Fibroblast of skin of right biceps (primary cell): ENCODE measurements at places on chromosomes 7 and 10.

GRCh38 chr10:128871671-128872231 is 595.3 kb upstream of the MGMT start:
- DNase-seq, result no peak

DNA sequence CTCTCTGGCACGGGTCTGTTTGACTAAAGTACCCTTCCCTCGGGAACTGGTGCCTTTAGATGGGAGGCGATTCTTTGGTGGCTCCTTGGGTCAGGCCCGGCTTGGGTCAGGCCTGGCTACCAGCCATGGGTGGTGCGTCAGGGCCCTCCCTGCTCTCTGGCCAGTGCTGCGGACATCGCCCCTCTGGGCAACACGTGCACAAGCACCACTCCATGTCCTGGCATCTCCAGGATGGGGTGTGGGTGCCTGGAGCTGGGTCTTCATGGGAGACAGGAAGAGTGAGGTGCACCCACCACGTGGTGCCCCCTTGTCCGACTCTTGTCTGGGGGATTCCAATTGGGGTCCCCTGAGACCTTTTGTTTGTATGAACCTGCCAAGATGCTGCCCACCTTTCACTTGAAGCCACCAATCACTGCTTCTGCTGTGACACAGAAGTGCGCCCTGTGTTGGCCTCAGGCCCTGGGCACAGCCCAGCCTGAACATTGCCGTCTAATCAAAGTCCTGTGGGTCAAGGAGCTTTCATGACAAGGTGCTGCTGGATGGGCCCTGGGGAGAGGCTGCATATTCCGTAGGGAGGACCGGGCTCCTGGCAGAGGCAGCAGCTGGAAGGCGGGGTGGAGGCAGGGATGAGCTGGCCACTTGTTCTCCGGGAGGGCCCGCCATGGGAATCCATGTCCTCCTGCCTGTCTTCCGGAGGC is 11.1 kb upstream of the PWWP2B start:
- DNase-seq, result no peak

DNA sequence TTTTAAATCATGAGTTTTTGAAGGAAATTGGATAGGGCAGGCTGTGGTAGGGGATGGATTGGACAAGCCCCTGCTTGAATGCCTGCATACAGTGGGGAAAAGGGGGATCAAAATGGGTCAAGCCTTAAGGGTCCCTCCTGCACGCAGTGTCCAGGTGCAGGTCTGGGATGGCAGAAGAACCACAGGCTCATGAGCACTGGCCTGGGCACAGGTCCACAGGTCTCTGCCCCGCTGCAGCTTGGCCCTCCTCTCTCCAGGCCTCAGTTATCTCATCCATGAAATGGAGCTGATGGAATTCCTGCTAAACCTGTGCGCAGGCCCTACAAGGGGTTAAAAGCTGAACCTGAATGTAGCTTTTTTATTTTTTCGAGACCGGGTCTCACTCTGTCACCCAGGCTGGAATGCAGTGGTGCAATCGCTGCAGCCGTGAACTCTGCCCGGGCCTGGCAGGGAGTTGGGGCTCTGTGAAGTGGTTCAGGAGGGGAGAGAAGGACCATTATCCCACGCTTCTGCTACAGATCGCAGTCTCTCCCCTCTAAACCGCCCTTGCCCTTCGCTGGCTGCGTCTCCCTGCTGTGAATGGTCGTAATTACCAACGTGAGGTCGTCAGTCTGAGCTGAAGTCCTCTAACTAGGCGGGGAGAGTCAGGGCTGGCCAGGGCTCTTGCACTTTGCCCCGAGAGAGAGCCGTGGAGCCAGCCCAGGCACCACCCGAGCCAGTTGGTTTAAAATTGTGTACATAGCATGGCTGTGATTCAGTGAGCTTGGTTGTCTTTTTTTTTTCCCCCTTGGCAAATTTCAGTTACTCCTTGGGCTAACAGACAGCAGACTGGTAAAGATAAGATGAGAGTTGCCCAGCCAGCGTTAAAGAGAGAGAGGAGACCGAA is 77.5 kb upstream of the GTF2I start:
- DNase-seq, result peak; percentile 26

GRCh38 chr7:45501791-45502190 is 72.4 kb upstream of the ADCY1 start:
- DNase-seq, result no peak

DNA sequence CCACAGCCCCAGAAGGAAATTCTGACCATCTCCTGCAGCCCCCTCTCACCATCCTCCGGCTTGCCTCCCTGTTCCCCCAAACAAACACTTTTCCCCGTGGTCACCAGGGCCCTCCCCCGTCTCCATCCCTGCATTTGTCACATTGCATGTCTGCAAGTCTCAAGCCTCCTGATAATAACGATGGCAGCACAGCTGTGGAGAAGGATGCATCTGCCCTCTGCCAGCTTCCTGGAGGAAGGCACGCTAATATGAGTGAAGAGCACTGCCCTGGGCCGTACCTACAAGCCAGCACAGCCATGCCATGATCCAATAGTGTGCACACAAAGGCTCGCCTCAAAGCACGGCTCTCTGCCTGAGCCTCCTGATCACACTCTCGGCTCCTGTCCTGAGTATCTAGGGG is 98.5 kb downstream of the SLIT1 start:
- DNase-seq, result no peak

DNA sequence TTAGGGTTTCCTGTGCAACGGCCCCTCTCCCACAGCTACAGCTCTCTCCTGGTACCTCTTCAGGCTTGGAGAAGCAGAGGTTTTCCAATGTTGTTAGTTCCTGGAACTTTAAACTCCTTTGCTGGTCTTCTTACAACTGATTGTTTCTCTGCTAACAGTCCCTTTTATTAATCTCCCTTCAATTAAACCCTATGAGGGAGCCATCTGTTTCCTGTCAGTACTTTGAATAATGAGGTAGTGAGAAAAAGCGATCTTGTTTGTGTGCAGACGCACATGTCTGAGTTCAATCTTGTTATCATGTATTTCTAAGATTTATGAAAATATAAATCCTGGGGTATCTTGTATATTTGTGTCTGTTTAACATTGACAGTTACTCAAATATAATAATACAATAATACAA is 102.4 kb downstream of the MDFIC start:
- no peak for DNase-seq

DNA sequence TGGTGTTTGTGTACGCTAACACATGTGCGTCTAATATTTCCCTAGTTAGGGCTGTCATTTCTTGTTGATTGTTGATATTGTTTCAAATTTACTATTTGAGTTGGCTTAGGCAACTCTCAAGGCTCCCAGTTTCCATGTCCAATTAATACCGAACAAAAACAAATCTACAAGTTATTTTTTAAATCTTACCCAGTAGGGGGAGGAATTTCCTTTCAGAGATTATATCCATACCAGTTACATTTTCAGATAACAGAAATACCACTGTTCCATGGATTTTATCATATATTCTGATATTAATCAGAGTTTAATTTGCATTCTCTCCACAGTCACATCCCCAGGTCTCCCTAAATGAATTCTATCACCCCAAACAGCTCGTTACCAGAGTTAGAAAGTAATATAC is 7.2 kb upstream of the AKR1B10 start:
- no peak for DNase-seq

DNA sequence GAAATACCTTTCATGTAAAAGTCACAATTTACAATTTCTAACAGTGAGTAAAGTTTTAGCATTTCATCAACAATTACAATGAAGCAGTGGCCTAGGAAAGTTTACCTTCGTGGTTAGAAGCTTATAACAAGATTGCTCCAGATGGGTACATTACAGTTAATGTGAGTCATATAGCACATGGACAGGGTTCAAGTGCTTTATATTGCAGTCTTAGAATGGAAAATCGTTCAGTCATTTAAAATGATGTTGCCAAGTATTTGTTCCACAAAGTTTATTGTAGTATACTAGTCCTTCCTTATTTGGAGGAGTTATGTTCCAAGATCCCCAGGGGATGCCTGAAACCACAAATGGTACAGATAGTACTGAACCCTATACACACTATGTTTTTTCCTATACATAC is 174.6 kb upstream of the TARP start:
- peak; percentile 77 for DNase-seq

DNA sequence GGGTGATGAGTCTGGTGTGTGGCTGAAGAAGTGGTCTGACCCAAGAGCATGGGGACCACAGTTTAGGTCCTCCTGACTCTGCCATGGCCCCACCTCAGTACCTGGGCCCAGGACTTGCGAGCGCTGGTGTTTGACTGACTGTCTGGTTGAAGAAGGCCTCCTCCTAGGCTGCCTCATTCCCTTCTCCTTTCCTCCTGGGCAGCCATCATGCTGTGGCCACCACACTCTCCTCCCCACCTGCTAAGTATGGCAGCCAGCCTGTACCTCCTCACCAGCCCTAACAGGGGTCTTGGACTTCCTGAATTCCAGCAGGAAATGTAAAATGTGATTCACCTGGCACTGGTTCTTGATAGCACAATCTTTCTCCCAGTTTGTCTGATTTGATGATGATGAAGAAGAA is 156.8 kb upstream of the GPR26 start:
- DNase-seq, result no peak

- no peak for DNase-seq
Measured at GRCh38 chr7:158424531-158424930, 163.1 kb downstream of the PTPRN2 start.

- DNase-seq, result no peak
Measured at GRCh38 chr7:5574770-5575269, 151.2 kb upstream of the TNRC18 start.

DNA sequence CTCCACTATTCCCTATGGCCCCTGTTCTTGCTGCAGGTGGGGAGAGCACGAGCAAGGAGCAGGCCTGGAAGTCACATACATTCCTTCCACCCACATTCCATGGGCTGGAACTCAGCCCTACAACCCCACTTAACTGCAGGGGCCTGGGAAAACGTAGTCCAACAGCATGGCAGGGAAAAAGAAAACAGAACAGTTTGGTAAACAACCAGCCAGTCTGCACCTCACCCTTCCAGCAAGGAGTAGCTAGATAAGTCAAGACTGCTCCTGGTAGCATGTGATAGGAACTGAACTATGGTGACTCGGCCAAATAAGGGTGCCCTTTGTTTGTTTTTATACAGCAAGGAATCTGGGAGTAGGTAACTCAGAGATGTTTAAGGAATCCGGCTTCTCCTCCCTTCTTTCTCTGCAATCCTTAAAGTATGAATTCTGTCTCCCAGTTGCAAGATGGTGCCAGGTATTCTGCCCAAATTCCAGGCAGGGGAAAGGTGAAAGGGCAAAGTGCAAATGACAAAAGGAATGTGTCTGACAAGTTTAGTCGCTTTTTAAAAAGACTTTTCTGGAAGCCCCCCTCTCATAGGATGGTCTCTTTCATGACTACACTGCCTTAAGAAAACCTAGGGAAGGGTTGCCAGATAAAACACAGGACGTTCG is 311.7 kb upstream of the NEBL start:
- no peak for DNase-seq

DNA sequence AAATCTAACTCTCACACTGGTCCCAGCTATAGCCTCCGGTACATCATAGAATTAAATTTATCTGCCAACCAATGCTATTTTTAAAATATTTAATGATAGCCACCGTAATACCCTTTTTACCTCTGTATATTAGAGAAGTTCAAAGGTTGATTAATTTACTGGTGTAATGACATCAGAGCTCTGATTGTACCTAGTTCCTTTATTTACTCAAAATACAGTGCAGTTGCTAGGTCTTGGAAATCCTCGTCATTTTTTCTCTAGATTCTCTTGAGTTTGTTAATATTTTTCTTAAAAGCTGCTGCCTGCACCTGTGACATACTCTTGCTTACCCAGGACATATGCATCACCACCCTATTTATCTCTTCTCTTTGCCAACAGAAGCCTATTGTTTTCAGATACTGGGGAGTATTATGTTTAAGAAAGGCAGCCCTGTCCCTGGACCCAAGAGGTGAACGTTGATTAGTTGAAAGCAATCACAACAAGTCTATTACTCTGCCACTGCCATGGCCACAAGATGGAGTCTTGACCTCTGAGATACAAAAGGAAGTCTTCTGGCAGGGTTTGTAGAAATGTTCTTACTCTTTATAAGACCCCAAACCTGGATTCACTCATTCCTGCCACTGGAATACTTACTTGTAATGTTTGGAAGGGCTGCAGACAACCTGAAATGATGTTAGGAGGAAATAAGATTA is 25.6 kb upstream of the TMEM26 start:
- DNase-seq, result no peak

DNA sequence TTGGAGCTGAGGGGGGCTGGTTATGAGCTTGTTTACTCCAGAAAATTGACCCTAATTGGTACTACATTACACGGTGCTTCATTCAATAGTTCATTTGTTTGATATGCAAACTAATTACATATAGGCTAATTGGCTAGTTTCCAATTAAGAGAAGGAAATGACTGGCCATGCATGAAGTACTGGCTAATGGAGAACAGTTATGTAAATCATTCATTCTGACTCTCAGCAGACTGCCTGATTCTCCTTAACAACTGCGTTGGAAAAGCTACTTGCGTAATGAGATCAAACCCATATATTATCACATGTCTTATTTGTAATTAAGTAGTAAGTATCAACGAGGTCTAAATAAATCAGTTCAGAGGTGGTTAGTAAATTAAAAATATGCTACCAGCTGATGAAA is 81.8 kb upstream of the CTTNBP2 start:
- no peak for DNase-seq

GRCh38 chr10:100736809-100737354 is 8.5 kb upstream of the PAX2 start:
- no peak for DNase-seq

- peak; percentile 65 for DNase-seq
Measured at GRCh38 chr10:77463967-77464745, 173.5 kb downstream of the KCNMA1 start.

DNA sequence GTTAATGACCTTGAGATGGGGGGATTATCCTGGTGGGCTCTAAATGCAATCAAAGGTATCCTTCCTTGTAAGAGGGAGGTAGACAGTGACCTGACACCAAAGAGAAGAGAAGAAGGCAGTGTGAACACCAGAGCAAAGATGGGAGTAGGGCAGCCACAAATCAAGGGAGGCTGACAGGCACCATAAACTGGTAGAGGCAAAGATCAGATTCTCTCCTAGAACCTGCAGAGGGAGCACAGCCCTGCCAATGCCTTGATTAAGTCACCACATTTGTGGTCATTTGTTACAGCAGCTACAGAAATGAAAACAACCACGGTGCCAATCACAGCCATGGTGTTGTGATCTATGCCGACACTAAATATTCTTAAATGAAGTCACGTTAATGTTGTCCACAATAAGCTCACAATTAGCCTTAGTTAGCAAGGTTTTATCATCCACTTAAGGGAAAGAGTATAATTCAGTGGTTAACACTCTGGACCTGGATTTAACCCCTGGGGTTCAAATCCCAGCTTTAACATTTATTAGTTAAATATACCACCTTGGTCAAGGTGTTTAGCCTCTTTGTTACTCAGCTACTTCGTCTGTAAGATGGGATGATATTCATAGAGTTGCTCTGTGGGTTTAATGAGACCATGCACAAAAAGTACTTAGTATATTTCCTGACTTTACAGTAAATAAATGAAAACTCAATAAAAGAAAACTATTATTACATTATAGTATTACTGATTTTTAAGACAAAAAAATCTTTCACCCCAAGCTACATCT is 70.8 kb downstream of the SGMS1 start:
- DNase-seq, result no peak
